Daoy (cell line): ENCODE measurements at places on chromosomes 2 and 18. TPM values are rescaled to one million over a fixed set of nuclear protein-coding genes. Genes with fewer than 3 reads are reported as not detected.
A peak's percentile ranks its signal among the peaks of the same experiment; 100 is the strongest.

GRCh38 chr18:59271606-59272220 is 1.5 kb downstream of the RAX start:
- no peak for DNase-seq

GRCh38 chr2:180017784-180018183 is 10.7 kb upstream of the CWC22 start:
- DNase-seq = peak; percentile 74

DNA sequence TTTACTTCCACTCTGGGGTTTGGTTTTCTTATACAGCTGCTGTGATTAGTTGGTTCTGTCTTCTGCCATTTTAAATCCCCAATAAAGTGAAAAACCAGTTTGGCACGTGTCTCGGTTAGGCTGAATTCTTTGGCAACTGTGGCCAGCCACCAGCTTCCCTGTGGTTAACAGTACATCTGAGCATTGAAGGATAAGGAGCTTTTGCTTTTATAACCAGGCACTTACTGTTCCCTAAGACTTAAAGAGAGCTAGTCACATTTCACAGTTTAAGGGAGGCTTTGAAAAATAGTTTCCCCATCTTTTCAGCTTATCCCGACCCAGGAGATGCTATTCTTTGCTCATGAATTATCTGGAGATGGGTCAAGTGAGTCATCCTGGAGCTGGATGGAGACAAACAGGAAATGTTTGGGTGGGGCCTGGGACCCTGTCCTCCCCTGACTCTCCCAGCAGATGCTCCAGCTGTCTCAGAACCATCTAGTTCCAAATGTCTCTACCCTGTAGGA is 57.3 kb upstream of the EML6 start:
- DNase-seq = peak; percentile 44

DNA sequence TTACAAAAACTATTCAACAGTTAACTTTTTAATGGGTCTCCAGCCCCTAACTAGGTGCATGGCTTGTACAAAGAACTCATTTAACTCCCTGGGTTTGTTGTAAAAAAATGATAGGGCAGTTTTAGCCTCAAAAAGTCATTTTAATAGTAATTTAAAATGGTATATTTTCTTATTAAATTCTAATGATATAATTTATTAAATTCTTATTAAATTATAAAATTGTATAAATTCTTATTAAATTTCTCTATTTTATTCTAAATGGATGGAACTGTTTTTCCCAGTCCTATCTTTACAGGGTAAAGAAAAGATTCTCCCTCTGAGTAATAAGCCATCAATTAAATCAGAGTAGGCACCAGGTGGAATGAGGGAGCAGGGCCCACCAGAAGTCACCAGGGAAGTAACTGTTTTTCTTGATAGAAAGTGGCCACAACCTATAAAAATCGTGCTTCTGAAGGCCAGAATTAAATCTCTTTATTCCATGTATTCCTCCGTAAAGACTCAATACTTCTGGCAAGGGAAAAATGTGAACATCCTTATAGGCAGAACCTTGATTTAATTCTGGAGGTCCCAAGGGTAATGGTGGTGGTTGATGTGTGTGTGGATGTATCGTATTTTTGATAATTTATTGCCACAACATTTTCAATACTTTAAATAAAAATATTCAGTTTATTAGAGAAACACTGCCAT is 814 bp downstream of the FKBP7 start:
- DNase-seq = no peak

DNA sequence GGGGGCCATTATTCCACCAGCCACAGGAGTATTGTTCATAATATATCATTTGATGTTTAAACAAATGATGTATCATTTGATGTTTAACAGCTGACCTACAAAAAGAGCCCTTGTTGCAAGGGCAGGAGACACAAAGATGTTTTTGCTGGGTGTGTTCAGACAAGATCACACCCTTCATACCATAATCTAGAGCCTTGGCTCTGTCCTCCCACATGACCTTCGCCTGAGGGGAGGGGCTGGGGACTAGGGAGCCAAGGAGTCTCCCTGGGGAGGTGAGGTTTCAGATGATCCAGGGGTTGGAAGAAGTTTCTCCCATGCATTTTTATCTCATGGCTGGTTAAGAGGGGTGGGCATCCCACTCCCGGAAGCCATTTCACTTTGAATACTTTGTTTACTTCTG is 33.5 kb downstream of the CDC42EP3 start:
- DNase-seq = no peak

- DNase-seq = no peak
These were observed 235.5 kb downstream of the CMPK2 start for GRCh38 chr2:6630209-6630608.

TMEM178A gene
- 1.3 and 1.4 TPM in 2 replicates for total RNA-seq

CDH20 gene
- 0.03 TPM in 1 of 2 replicates, not detected in the other for total RNA-seq
